Sciatic nerve (tissue), 2 donors: ENCODE measurements at places on chromosomes 5 and 9. TPM values are rescaled to one million over a fixed set of nuclear protein-coding genes. Genes with fewer than 3 reads are reported as not detected.

The CCL27 gene
- total RNA-seq = not detected

The ELOVL7 gene
- total RNA-seq = 32.1 TPM

The ZNF354B gene
- 29.0 TPM for total RNA-seq

The PSIP1 gene
- total RNA-seq = 89.4 TPM

- DNase-seq = no peak
These were observed 22.0 kb downstream of the ROR2 start for GRCh38 chr9:91927922-91928510.

GRCh38 chr5:99037668-99038067, 108.9 kb upstream of the CHD1 start:
- DNase-seq = no peak

DNA sequence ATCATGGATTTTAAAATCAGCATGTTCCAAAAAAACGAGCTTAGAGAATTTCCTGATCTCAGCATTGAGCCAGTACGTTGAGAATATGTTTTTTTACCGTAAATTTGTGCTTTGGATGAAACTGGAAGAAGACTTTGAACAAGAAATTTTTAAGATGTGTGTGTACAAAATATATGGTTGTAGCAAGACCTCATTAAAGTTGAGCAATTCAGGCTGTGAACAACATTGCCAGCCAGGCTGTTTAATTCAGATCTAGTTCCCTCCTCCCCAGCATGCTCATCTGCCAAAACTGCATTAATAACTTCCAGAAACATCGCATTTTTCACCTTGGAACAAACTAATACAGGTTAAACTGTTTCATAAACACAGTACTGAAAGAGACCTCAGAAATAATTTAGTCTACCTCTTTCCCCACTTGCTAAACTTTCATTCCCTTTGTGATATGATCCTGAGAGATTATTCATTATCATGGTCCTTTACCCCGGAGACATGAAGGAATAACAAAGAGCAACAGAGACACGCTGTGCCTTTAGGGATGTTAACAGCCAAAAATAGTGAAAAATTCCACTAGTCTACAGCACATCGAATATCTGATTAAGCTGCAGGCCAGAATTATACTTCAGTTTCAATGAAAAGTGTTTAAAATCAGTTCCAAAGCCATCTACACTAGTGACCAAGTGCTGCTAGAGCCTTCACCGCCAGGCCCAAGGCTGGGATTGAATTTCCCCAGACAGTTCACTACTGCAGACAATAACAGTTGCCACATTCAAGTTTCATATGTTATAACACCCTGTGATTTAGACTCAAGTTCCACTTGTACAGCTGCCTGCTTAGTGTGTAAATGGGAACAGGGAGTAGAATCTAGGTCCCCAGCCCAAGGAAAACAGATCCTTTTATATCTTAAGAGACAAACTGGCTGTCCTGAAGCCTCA, 89.6 kb downstream of the EFNA5 start:
- no peak for DNase-seq

DNA sequence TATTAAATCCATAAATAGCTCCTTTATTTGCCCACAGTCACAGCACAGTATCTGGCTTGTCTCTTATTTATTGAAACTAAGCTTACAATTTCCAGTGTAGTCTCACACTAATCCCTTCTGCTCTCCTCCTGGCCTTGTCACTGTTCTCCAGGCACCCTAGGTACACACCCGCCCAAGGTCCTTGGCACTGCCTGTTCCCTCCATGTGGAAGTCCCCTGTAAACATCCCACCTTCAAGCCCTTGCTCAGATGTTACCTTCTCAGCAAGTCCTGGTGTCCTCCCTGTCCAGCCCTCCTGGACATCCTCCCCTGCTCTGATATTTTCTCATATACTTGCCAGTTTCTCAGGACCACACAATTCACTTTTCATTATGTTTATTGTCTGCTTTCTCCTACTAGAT, 44.2 kb upstream of the CFAP157 start:
- DNase-seq = no peak

DNA sequence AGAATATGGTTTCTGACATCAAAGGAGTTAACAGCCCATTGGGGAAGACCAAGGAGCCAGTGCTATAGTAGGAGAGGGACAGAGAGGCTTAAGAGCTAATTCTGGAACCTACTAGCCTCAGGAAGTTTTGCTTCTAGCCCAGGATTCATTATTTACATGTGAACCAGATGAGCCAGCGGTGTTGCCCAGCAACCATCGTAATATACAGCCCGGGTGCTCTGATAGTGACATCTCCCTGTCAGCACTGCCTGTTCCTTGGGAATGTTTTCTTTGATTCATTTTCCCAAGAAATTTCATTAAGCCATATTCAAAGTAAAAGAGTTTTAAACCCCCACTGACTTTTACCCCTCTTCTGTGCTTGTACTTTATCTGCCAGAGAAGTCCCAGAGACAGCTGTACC, 217.4 kb upstream of the ADAMTSL1 start:
- no peak for DNase-seq

- no peak for DNase-seq
These were observed 325.7 kb upstream of the WWC1 start for GRCh38 chr5:167965710-167966109.

DNA sequence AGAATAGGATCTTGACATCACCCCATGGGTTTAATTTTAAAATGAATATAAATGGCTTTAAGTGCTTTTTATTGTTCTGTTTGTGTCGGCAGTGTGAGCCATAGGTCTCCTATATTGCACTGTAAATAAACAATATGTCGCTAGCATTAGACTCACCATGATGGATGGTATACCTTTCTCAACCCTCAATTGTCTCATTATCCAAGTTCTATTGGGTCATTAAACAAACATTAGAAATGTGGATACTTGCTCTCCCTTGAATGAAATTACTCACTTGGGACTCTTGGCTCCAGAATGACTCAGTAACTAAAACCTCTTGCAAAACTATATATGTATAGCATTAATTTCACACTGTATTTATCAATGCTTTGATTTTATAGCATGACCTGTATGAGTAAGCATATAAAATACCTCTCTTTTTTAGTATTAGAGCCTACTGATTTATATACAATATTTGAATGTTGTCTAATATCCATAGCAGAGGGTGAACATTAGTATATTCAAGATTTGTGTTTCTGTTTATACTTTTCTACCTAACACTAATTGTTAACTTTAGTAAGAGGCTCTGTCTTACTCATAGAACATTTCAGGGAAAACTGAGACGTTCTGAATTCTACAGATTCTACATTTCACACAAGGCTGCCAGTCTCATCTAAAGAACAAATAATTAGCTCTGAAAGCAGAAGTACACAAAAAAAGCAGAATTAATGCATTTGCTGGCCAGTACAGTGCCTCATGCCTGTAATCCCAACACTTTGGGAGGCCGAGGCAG, 303.8 kb upstream of the PRR16 start:
- DNase-seq = no peak
